Fibroblast of the aortic adventitia (primary cell): ENCODE measurements at places on chromosomes 6 and 20.

DNA sequence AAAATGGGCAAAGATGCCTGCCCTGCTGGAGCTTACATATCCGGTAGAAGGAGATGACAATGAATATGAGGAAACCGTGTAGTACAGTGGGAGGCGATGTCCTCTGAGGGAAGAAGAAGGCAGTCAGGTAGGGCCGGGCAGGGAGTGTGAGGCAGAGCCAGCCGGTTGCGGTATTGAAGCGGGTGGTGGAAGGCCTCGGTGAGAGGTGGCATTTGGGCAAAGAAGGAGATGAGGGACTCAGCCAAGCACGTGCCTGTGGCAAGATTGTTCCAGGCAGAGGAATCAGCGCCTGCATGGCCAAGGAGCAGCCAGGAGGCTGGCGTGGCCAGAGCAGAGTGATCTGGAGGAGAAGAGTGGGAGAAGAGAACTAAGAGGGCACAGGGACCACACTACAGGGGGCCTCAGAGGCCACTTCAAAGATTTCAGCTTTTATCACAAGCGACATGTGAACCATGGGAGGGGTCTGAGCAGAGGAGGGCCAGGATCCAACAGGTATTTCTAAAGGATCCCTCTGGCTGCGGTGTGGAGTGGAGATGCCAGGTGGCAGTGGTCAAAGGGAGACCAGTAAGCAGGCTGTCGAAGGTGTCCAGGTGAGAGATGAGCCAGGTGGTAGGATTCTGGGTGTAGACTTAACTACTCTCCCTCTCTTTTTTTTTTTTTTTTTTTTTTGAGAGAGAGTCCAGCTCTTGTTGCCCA is 13.8 kb downstream of the MDFI start:
- DNase-seq, result no peak

GRCh38 chr20:5150226-5151076 is 23.6 kb downstream of the CDS2 start:
- peak; percentile 48 for DNase-seq

DNA sequence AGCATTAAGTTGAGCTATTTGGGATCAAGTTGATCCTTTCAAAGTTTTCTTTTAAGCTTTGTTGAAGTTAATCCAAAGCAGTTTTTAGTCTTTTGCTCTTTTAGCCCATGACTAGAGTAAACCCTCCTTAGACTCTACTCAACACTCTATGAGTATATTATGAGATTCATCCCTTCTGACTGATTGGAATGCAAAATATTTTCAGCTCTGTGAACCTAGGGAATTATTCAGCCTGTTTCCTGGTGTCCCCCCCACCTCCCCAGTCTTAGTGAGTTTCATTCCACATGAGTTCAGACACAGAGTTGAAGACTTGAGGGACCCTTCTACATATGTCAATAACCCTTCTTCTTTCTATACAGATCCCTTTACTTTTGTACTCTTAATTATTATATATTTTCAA is 413.7 kb downstream of the RFPL4B start:
- no peak for DNase-seq

GRCh38 chr6:123677897-123678296 is 41.1 kb upstream of the TRDN start:
- DNase-seq, result no peak
